Amniotic stem cell (primary cell): ENCODE measurements at places on chromosomes 13 and 19.

- DNase-seq, result no peak
Observed at GRCh38 chr19:4957981-4958380, 10.9 kb upstream of the KDM4B start.

GRCh38 chr13:74084375-74084935 is 49.7 kb downstream of the KLF12 start:
- DNase-seq, result no peak

DNA sequence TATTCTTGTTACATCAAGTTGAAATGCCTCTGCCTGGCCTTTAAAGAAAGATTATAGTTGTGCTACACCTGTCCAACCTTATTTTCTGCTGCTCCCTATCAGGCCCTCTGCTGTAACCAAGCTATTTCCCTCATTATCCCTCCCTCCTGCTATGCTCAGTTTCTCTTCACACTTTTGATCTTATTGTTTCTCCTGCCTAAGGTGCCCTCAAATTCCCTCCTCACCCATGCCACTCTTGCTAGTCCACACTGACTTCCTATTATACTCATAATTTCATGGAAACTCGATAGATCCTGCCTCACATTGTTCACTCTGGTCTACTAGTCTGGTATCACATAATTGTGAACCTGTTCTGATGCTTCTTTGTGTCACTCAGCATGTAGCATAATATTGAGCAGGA is 19.4 kb upstream of the ESD start:
- no peak for DNase-seq

DNA sequence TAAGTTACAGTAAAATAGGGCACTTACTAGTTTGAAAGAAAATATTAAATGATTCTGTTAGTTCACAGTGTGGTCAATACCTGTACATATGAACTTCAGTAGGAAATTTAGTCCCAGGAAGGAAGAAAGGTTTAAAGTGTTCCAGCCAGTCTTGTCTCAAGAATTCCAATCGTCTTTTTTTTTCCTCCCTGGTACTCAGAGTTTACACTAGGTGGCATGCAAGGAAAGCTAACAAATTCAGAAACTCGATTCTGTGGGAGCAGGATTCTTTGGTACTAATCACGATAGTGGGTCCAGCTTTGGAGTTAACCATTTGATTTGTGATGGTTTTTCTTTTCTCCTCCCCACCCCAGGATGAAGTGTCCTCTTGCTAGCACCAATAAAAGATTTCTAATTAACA is 43.6 kb downstream of the POLR1D start:
- no peak for DNase-seq
